HCT116 (cell line): ENCODE measurements at places on chromosomes 6 and 20. TPM values are rescaled to one million over a fixed set of nuclear protein-coding genes. Genes with fewer than 3 reads are reported as not detected.

DNA sequence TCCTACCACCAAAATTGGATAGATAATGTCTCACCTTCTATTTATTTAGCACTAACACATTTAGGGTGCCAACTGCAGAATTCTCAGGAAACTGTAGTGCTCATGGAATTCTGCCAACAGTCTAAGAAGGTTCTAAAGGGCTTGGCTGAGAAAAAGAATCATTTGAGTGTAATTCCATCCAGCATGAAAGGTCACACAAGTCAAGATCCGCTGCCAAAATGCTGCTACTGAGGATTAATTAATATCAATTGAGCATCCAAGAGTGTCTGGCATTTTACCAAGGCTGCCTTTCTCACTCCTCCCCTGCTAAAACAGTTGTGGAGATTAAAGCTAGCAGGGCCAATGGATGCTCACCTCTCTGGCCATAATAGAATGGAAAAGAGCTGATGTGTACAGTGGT, 112.7 kb downstream of the FHL5 start:
- no peak for DNase-seq

DNA sequence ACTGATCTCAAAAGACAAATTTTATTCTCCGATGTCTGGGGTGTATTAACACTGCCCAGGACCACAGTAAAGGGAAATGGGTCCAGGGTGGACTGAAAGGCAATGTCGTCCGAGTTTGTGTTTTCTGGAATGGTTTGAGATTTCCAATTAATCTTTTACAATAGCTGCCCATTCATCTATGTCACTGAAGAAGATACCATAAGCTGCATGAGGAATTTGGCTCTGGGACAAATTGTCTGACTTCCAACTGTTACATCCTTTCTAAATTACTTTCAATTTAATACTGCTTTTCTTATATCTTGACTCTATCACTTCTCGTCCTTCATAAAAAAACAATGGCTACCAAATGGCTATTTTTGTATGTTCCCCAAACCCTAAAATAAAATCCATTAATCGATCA, 130.7 kb upstream of the KCNK16 start:
- DNase-seq: no peak

TRIM31 gene
- total RNA-seq: not detected

SCUBE3 gene
- total RNA-seq: 0.05 TPM

DNA sequence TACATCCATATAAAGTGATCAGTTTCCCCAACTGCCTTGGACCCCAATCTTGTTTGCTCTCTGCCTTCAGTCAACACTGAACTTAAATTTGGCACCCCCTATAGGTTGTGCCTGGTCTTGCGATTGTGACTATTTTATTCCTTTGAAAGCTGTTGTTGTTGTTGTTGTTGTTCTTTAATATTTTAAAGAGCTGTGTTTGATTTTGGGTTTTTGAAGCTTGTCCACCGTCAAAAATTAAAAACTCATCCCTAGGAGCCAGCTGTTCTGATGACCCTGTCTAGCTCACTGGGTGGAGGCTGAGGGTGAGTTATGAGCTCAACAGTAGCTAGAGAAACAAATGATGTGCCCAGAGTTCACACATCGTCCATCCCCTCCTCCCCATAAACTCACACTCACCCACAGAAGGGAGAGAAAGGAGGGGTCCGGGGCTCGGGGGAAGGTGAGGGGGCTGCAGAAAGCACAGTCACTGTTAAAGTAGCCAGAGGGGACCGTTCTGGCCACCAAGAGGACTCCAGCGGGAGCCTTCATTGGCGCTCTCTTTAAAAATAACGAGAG, 4.0 kb downstream of the SIM1 start:
- no peak for DNase-seq

DNA sequence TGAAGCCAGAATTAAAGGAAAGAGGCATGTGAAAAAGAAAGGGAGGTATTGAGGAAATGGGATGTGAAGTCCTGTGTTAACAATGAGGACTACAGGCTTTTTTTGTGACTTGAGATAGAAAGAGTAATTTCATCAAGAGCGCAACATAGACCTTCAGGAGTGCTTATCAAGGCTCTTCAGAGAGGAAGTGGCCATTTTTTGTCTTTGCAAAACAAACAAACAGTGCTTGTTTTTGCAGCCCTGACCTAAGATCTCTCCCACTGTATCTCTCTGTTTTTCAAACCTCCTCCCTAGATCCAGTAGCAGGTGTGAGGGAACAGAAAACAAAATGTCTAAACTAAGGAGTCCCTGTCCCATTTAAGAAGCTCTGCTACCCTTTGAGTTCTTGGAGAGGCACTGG, 710.3 kb upstream of the MARCKS start:
- no peak for DNase-seq

DNA sequence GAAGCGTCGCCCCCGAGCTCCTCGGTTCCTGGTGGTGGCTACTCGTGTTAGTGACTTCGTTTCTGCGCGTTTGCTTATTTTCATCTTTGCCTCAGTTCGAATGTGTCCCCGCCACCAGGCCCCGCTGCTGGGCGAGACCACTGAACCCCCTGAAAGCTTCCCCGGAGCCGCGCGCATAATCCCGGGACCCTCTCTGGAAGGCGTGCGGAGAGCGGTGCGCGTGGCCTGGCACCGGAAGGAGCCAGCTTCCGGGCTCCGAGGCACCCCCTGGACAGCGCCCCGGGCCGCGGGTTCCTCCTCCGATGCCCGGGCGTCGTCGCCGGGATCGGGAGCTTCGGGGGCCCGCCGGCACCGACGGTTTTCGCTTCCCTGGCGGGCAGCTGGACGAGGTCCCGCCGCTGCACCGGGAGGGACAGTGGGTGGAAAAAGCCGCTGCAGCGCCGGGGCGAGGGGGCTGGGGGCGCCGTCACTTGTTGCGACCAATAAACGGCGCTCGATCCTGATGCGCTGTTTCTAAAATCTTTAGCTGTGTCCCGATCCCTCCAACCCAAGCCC, 643 bp upstream of the SLC35D3 start:
- no peak for DNase-seq

ZNF391 gene
- 1.1 TPM for total RNA-seq

GRCh38 chr6:16717275-16717942, 43.9 kb downstream of the ATXN1 start:
- no peak for DNase-seq

GRCh38 chr6:98653179-98653578, 181.2 kb upstream of the POU3F2 start:
- DNase-seq: no peak

FAM83C gene
- total RNA-seq: not detected

DNA sequence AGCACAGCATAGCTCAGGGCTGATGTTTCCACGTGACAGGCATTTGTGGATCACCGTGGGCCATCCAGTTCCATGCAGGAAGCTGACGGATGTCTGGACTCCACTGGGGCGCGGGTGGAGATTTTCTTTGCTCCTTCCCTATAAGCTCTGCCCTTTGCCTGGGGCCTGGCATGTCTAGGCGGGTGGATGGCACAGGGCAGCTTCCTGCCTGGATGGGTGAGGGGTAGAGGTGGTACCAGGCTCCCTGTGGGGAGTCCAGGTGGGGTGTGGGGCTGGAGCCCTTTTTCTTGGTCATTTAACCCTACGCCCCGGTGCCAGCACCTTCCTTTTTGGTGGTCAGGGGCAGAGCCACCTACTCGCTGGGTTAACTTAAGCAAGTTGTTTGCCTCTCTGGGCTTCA, 10.4 kb downstream of the FAM110A start:
- no peak for DNase-seq

- no peak for DNase-seq
Observed at GRCh38 chr20:672963-673602, 2.5 kb downstream of the SCRT2 start.

- DNase-seq: no peak
Observed at GRCh38 chr6:44708208-44708607, 320.7 kb downstream of the CDC5L start.
